ENCODE measurements at places on chromosomes 7 and 10.

- peak; percentile 8 for DNase-seq
These were observed 12.9 kb upstream of the BMS1 start for GRCh38 chr10:42769673-42770072.

- DNase-seq: no peak
These were observed 75.4 kb downstream of the RABGEF1 start for GRCh38 chr7:66815951-66816350.

- DNase-seq: peak; percentile 33
These were observed 23.8 kb upstream of the GLCCI1 start for GRCh38 chr7:7944619-7945282.

GRCh38 chr10:127577376-127578258 is 28.5 kb downstream of the NPS start:
- peak; percentile 35 for DNase-seq

GRCh38 chr10:133530506-133530905 is 3.3 kb downstream of the CYP2E1 start:
- DNase-seq: no peak

DNA sequence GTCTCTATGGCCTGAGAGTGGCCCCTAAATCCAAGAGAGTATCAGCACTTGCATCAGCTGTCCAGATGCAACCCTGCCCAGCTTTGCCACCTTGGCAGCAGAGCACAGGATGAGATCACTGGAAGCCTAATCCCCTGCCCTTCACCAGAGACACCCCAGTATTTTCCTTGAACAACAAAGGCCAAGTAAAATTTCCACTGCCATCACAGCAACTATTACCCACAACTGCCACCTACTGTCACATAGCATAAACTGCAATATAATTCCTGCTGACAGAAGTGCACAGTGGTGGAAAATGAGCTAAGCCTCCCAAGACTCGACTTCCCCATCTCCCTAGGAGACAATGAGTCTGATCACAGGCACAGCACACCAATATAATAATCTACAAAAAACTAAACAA is 462.8 kb upstream of the ZWINT start:
- peak; percentile 3 for DNase-seq

GRCh38 chr10:58508316-58508715 is 4.4 kb upstream of the BICC1 start:
- DNase-seq: no peak

- no peak for DNase-seq
These were observed 70.1 kb downstream of the HACD1 start for GRCh38 chr10:17547060-17547459.

- DNase-seq: no peak
These were observed 245.8 kb downstream of the CDK14 start for GRCh38 chr7:90841759-90842429.

DNA sequence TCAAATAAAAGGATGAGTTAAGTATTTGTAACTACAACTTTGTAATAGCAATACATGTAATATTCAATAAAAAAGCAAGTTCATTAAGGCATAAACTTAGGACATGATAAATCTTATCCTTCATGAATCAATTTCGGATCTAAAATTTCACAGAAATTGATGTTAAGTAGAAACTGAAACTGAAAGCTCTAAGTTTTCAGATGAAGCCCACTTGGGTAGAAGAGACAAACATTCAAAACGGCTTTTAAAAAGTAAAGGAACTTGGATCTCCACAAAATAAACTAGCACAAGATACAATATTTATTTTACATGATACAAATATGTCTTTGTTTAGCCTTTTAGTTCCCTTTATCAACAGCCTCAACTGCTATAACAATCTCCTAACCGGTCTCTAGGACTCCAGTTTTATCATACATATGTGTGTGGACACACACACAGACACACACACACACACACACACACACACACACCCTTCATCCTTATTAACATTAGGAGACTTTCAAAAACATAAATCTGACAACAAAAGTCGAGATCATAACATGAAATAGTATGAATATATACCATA is 83.7 kb downstream of the USP6NL start:
- DNase-seq: no peak

- no peak for DNase-seq
These were observed 386 bp upstream of the AS3MT start for GRCh38 chr10:102868911-102869257.

GRCh38 chr7:107304063-107304462 is 135.3 kb downstream of the HBP1 start:
- DNase-seq: no peak

GRCh38 chr10:116891208-116891607 is 41.9 kb downstream of the ENO4 start:
- DNase-seq: no peak

GRCh38 chr10:48780341-48780740 is 95.7 kb downstream of the WDFY4 start:
- DNase-seq: no peak

GRCh38 chr10:72754275-72755032 is 62.5 kb downstream of the MCU start:
- peak; percentile 2 for DNase-seq

DNA sequence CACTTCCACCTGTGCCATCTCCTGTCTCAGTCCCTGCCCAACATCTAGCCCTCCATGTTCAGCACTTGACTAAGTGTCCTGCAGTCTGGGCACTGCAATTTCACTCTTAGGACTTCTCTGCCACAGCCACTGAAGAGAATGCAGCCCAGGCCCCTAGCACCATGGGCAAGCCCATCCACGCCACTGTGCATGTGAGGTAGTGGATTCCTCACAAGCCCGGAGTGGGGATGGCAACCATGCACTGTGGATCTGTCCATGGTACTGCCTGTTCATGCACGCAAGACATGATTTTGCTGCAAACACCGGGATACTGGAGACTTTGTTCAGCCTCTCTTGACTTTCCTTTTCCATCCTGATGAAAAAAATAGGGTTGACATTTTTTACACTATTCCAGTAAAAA is 12.3 kb downstream of the DDC start:
- DNase-seq: no peak

DNA sequence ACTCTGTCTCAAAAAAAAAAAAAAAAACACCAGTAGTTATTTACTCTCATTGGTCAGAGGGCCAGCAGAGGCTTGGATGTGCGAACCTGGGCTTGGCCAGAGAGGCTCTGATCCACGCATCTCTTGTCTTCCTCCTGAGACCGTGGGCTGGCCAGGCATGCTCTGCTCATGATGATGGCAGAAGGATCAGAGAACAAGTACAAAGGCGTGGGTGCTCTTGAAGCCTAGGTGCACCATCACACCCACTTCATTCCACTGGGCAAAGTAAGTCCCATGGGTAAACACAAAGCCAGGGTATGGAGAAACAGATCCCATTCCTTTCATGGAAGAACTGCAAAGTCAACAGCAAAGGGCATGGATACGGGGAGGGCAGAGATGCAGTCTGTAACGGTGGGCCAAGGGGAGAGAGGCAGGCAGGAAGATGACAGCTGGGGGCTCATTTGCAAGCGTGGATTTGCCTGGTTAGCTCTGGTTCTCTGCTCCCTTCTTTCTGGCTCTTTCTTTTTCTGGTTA is 128.2 kb upstream of the SDK1 start:
- no peak for DNase-seq

DNA sequence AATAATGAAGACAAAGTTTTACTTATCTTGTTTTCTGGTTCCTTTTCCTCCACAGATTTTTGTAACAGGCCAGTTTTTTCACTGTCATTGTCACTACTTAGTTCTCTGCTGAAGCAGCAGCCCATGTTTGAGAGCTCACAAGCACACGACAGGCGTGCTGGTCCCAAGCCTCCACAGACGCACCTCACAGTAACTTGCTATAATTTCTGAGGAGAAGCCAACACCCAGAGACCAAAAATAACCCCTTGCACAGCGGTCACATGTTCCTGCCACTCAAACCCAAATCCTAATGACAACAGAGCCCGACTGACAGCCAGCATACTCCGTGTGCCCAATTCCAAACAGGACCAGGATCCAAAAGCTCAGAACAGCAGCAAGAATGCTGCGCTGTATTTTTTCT is 58.5 kb downstream of the LARP4B start:
- no peak for DNase-seq

DNA sequence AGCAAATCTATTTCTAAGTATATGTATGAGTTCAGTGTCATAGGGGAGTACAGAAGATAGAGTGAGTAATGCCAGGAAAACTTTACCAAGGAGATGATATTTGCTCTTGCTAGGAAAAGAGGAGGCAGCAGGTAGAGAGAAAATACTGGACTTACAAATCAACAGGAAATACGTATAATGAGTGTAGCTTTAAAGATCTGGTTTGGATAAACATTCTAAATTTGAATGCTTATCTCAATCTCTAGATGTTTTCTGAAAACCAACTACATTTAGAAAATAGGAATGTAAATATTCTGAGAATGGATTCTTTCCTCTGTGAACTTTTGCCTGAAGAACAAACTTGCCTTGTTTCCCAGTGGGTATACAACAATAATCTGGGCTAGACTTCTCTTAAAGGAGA is 46.9 kb upstream of the GNAI1 start:
- no peak for DNase-seq

- DNase-seq: no peak
These were observed 154.3 kb upstream of the SEMA3D start for GRCh38 chr7:85341121-85341520.

GRCh38 chr10:22475651-22476600 is 130.6 kb downstream of the SPAG6 start:
- peak; percentile 22 for DNase-seq

DNA sequence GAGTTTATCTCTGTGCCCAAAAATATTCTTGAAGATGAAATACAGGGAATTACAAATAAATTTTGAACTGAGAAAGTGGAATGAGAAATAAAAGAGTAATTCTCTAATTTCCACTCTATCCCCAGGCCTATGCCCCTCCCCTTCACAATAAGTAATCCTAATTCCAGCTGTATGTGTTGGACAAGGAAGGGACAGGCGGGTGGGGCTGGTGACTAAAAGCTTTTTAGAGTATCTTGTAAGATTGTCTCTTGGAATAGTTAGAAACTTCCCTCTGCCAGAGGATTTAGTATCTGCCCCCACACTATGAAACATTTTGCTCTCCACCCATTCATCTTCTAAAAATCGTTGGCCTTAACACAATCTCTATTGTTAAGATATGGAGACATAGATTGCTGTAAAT is 199.2 kb downstream of the MBL2 start:
- DNase-seq: no peak

- peak; percentile 38 for DNase-seq
These were observed at the start of gene PWWP2B for GRCh38 chr10:132397036-132397541. PWWP2B (plus strand) TSS chr10:132397200; CDS start chr10:132397227, 27 bp downstream.

DNA sequence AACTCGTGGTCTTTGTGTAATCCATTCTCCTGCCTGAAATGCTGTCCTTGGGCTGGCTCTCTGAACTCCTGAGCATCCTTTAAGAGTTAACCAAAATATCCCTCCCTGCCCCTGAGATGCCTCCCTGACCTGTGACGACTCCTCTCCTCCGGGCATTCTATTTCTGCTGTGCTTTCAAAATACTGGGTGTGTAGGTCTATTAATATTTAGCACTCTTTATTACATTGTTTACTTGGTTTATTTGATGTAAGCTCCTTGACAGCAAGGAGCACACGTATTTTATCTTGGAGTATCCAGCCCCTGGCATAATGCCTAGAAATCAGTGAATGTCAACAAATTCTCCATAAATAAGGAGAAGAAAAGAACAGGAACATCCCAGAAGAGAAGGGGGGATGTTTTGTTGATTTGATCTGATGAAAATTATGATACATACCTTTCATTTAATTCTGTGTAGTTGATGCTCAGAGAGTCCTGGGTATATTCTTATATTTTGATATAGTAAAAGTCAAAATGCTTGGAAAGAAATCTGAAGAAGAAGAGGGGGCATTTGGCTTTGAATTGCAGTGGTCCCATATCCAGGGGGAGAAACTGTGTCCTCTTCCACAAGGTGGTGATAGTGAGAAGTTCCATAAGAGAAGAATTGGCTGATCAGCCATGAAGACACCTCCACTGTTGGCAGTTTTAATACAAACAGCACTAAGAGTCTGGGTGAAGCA is 107.7 kb upstream of the MPP7 start:
- DNase-seq: peak; percentile 8

DNA sequence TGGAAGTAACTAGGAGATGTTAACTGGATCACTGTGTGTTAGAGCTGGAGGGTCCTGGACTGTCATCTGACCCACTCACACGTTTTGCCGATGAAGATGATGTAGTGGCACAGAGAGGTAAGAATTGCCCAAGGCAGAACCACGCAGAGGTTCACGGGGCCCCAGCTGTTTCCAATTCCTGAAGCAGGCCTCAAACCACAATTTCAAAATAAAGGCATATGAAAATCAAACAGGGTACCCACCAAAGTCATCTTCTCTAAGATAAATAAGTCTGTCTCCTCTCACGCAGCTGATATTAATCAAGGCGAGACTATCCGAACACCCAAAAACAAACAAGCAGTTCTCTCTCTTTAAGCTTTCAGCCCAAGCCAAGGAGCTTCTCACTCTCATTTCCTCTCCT is 113.3 kb upstream of the JCAD start:
- no peak for DNase-seq

- DNase-seq: no peak
These were observed 90.7 kb downstream of the GNAI1 start for GRCh38 chr7:80225361-80225760.

GRCh38 chr7:41247143-41247865 is 455.6 kb downstream of the INHBA start:
- no peak for DNase-seq

GRCh38 chr10:119233821-119234220 is 26.4 kb downstream of the GRK5 start:
- no peak for DNase-seq

GRCh38 chr7:142134909-142135308 is 23.4 kb downstream of the MGAM2 start:
- no peak for DNase-seq

DNA sequence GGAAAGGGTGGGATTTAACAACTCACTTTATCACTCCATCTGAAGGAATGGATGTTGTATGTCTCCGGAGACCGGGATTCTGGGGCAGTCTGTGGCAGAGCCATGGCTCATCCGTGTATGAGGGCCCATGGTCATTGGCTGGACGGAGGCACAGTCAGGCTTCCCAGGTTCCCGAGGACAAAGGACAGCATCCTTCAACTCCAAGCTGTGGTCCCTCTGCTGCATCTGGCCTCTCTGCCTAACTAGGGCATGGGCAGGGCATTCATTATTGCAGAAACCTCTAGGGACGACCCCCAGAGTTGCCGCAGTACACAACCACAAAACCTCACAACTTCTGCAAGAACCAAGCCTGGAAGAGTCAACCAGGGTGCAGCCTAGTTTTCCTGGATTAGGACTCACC is 525.2 kb downstream of the GLRX3 start:
- no peak for DNase-seq

DNA sequence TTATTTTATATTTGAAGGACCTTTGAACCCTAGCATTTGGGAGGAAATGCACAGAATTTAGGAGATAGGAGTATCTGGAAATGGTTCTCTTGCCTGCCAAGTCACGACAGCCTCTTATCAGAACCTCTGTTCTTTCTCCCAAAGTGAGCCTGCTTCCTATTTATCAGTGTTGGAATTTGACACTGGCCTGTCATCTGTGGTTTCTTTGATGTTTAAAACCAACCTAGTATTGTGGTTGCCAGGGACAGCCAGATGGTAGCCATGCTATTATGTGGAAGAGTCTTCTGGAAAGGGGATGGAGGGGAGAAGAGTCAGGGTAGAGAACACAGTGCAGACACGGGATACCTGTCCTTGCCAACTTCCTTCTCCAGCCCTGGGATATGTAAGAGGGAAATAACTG is 21.1 kb downstream of the ZNF282 start:
- no peak for DNase-seq

GRCh38 chr10:112649006-112649821 is 202.2 kb downstream of the VTI1A start:
- no peak for DNase-seq
